Subcutaneous preadipocyte (primary cell): ENCODE measurements at places on chromosomes 12 and 14. TPM values are rescaled to one million over a fixed set of nuclear protein-coding genes. Genes with fewer than 3 reads are reported as not detected.

KLRK1 gene
- not detected in 2 replicates for total RNA-seq

NID2 gene
- 61.7 and 104 TPM in 2 replicates for total RNA-seq

EXOC3L4 gene
- total RNA-seq, result not detected in 2 replicates

PPM1H gene
- total RNA-seq, result under 0.01 and 0.59 TPM in 2 replicates

LHX5 gene
- not detected in 2 replicates for total RNA-seq

PLA2G1B gene
- not detected in 2 replicates for total RNA-seq
